ENCODE measurements at places on chromosomes 2 and 18.

DNA sequence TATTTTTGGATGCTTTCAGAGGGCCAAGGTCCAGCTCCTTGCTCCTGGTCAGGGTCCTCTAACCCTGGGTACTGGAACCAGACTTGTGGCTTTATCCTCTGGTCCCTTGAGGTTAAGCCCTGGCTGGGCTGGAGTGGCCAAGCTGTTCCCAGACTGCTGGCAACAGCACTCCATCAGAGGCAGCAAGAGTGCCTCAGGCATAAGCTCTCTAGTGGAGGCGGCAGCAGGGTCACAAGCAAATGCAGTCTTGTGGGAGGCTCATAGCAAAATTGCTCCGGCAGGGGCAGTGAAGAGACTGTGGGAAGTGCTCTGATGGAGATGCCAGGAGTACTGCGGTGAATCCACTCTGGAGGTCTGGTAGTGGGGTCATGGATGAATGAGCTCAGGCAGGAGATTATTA is 128.9 kb upstream of the OTOS start:
- DNase-seq, result no peak

DNA sequence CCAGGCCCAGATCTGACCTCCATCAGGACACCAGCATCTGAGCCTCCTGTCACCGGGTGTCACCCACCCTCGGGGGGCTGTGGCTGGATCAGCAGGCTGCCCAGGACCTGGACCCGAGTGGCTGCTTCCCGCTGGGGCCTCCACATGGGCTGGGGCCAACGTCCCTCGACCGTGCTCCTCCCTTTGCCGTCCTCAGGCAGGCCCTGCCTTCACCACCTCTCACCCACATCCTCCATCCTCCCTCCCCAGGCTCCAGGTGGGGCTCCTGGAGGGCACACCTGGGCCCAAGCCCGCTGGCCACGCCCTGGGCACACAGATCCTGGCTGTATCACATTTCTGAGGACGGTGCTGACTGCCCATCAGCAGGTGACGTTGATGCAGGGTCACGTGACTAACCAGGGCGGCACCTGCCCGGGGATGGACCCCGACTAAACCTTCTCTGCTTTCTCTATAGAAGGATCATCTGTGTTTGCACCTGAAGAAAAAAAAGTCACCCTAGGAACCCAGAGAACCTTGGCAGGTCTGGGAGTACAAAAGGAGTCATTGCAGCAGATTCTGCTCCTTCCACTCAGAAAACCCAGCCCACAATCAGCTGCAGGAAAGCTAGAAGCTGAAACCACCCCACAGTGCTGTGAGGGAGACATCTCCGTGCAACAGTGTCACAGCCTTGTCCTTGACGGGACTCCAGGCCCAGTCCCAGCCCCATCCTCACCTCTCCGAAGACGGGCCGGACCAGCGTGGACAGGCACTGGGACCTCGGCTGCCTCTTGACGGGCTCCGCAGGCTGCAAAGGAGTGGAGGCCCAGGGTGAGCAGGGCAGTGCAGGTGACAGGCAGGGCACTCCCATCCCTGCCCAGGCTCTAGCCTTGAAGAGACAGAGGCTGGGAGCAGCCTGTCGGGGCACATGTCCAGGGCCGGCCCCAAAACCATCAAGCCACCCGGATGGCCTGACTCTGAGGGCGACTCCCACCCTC is 11.2 kb downstream of the STK25 start:
- DNase-seq, result no peak

GRCh38 chr2:85611705-85612587 is at the start of gene C2orf68:
Gene C2orf68, minus strand, starts transcription at chr2:85612066. Its CDS starts 82 bp downstream, at chr2:85611984.
- DNase-seq, result peak; percentile 70

- peak; percentile 16 for DNase-seq
Observed at GRCh38 chr2:136008205-136008865, 22.9 kb upstream of the DARS1 start.

GRCh38 chr2:228700638-228701037 is 519.2 kb upstream of the SPHKAP start:
- DNase-seq, result no peak

GRCh38 chr2:199818754-199819153 is 32.2 kb downstream of the FTCDNL1 start:
- no peak for DNase-seq

GRCh38 chr2:236010920-236011685 is 157.1 kb downstream of the GBX2 start:
- DNase-seq, result no peak

DNA sequence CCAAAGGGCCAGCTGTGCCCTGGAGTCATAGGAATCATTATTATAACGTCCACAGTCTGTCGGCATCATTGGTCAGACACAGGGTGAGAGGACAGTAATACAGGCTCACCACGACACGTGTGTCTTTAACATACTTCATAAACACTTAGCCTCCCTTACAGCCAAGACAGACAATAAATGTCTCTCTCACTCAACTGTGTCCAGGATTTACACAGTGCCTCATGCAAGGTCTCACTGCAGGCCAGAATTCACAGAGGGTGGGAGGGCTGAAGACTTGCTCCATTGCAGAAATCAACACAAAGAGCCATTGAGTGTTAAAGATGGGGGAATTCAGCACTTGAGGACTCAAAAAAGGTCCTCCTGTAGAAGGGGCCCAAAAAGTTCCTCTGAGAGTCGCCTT is 210.5 kb downstream of the BCL2 start:
- DNase-seq, result no peak

DNA sequence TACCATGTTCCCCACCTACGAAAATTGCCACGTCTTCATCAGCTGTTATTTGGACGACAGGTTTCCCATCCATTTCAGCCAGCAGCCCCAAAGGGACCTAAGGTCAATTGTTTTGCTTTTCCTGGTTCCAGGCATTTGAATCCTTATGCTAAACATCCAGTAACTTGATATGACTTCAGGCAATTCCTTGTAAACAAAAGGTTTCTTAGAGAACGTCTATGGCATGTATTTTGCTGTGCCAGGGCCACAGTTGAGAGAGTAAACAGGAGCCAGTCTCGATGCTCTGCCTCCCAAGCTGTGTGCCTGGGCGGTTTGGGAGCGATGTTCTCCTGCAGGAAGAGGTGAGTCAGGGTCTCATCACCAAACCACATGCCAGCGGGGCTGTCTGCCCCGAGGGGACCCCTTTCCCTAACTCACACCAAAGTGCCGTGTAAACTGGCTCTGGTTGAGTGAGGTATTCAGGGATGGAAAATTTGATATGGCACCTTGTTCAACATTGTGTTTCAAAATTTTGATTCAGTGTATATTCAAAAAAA is 12.9 kb upstream of the MC5R start:
- no peak for DNase-seq

GRCh38 chr2:3487028-3487425 is 32.3 kb downstream of the ADI1 start:
- DNase-seq, result no peak

DNA sequence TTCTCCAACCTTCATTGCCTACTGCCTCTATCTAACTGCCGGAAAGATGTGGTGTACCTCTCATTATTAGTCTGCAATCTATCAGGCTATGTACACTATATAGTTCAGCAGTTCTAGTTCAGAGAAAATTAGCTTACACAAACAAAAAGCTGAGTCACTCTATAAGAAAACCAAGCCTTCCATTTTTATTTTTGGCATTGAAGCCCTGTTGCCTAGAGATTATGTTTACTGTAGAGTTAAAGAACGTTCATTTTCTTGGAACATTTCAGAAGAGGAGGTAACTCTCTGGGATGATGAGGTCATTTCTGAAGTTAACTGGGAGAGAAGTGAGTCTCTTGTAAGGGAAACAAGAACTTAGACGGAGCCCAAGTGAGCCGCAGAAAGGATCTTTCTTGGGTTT is 133.5 kb downstream of the FAM124B start:
- DNase-seq, result no peak

- DNase-seq, result no peak
Observed at GRCh38 chr2:24929230-24929629, 9.2 kb upstream of the ADCY3 start.

DNA sequence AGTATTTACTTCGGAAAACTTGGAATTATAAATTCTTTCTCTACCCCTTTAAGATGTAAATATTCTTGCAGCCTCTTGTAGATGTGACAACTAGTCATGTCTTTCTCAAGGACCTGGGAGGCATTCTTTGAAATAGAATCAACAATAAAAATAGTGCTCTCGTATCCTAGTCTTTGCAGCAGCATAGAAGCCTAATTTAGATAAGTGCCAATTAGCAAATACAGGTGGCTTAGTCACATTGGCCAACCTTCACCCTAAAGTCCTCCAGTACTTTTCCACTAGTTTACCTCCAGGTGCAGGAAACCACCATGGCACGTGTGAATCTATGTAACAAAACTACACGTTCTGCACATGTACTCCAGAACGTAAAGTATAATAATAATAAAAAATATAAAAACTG is 3.5 kb upstream of the ZSWIM2 start:
- no peak for DNase-seq

GRCh38 chr18:228586-228985 is 39.3 kb downstream of the THOC1 start:
- no peak for DNase-seq

GRCh38 chr18:63164396-63164795 is 155.2 kb downstream of the BCL2 start:
- no peak for DNase-seq

GRCh38 chr18:74116633-74117554 is 30.7 kb downstream of the FBXO15 start:
- no peak for DNase-seq

GRCh38 chr2:112666761-112667122 is 21.0 kb downstream of the SLC20A1 start:
- no peak for DNase-seq

DNA sequence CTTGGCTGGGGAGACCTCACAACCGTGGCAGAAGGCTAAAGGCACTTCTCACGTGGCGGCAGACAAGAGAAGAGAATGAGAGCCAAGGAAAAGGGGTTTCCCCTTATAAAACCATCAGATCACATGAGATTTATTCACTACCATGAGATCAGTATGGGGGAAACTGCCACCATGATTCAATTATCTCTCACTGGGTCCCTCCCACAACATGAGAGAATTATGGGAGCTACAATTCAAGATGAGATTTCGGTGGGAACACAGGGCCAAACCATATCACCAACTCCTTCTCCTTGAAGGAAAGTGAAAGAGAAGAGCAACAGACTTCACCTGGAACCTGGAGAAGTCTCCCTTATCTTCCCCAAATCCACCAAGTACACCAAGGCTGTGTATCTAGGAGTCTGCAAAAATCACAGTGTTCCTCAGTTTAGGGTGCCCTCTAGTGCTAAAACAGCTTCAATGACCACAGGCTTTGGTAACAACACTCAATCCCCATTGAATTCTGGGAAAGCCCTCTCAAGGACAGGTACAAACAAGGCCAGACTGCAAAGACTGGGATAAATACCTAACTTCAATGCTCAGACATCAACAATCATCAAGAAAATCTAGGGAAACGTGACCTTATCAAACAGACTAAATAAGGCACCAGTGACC is 148.8 kb upstream of the SRD5A2 start:
- DNase-seq, result no peak

Measured in activated T-cell treated with anti-CD3 and anti-CD28 coated beads for 1 hour (primary cell).